ENCODE measurements at places on chromosomes 2 and 18.

DNA sequence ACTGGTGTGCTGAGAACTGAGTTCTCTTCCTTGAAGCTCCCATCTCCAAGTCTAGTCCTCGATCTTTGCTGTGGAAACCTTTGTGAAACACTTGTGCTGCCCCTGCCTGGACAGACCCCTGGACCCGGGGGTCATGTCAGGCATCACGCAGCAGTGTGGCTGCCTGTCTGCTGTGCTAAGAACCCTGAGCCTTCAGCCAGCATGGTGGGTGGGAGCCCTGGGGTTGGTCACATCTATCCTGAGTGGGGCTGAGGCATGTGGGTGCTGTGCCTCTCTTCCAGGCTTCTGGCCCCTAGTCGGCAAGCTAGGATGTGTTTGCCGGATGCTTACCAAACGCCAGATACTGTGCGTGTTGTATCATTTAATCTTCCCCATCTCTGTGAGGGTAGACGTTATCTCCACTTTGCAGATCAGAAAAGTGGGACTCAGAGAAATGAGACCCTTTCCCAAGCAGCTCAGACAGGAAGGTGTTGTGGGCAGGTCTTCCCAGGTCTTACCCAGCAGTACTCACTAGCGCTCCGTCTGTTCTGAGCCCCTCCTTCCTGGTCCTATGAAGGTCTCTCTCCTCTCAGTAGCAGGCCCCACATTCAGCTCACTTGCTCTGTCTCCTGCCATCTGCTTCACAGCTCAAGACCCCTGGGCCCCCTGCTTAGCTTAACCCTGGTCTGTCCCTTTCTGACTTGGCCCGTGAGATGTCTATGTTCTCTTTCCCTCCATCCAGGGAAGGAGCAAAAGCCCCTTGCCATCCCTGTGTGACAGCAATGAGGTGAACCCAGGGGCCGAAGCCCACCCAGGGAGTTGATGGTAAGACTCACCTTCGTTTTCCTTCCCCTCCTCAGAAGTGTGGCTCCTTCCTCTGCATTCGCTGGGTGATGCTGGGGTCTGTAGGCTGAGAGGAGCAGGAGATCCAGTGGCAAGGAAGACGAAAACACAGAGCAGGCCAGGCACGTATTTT is 242.8 kb downstream of the FAM210A start:
- DNase-seq = no peak

DNA sequence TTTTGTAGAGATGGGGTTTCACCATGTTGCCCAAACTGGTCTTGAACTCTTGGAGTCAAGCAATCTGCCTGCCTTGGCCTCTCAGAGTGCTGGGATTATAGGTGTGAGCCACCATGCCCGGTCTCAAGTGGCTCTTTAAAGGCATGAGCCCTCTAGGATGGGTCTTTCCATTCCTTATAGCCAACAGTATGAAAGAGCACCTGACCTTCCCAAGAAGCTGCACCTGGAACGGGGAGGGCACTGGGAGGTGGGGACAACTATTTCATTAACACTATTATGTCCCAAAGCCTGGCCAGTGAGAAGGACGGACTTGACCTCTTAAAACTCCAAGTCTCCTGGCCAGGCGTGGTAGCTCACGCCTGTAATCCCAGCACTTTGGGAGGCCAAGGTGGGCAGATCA is 149.7 kb downstream of the ZFP36L2 start:
- no peak for DNase-seq

DNA sequence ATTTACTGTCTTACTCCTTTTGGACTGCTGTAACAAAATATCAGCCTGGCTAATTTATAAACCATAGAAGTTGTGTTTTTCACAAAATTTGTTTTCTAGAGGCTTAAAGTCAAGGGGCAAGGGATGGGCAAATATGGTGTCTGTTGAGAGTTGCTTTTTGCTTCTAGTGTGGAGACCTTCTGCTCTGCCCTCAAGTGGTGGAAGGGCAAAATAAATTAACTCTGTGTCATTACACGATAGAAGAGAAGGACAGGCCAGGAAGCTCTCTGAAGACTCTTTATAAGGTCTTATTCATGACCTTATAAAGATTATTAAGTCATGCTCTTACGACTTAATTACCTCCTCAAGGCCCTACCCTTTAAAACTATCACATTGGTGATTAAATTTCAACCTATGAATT is 181.2 kb upstream of the LRATD1 start:
- DNase-seq = no peak

GRCh38 chr2:186697536-186697935 is 3.7 kb downstream of the FAM171B start:
- DNase-seq = no peak

- no peak for DNase-seq
These were observed 14.0 kb upstream of the NTSR2 start for GRCh38 chr2:11683966-11684365.

GRCh38 chr2:38466876-38467767 is 90.0 kb upstream of the ATL2 start:
- peak; percentile 56 for DNase-seq

GRCh38 chr2:128796321-128796720 is 477.7 kb upstream of the HS6ST1 start:
- DNase-seq = no peak

DNA sequence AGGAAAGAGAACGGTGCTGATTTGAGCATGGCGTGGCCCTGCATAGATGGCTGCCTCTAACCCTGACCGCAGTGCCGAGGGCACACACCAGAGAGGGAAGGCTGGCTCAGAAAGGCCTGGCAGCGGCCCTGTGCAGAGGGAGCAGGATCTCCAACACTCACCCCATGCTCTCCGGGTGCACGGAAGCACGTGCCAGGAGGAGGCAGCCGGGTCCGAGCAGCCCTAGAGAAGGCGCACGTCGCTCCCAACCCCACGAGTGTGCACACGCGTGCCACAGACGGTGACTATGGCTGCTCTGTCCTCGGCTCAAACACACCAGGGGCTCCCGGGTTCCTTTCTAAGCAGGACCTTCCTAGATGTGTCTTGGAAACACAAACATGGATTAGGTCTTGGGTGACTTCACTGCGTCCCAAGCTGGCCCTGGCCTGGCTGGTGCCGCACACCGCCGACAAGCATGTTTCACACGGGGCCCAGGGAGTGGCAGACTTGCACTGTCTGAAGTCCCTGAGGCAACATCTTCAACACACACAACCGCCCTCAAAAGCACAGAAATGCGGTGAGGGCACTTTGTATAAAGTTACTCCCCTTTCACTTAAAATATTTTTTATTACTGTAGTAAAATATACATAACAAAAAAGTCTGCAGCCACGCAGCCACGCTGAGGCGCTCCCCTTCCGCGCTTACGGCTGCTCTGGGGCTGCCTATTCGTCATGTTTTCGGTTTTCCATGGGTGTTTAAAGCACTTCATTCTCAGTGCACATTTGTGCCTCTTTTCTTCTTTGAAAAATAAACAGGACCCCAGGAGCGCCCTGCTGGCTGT is 110.0 kb downstream of the ZNF516 start:
- no peak for DNase-seq

DNA sequence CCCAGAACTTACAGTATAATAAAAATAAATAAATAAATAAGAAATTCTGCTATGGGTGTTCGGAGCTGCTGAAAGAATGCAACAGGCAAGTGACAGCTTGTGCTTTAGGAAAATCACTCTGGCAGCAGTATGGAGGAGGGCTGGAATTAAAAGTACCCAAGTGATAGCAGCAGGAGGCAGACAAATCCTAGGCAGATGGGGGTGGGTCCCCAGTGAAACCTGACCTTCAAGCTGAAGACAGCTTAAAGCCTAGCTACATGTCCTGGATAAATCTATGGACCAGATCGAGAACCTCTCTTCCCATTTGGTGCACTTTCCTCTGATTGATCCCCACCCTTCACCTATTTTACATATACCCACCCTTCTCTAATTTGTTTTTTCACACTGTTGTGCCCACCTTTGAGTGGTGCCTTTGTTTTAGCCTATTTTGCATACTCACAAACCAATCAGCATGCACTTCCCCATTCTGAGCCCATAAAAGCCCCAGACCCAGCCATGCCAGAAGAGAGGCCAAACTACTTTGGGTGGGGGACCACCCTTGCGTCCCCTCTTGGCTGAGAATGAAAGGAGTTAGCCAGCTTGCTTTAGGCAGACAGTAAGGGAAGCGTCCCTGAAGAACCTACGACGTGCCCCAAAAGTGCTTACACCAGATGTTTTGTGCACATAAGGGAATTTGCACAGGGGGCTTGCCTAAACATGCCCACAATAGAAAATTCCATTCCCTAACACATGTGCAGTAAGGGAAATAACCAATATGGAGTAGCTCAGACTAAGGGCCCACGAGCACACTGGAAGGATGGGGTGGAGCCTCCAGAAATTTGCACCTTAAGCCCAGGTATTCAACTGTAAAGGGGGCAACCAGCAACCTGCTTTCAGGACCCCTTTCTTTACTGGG is 3.0 kb downstream of the METTL8 start:
- peak; percentile 15 for DNase-seq

- no peak for DNase-seq
These were observed 74.1 kb downstream of the EMX1 start for GRCh38 chr2:72991439-72991725.

GRCh38 chr2:69139778-69140670 is 127.0 kb downstream of the ANTXR1 start:
- no peak for DNase-seq

DNA sequence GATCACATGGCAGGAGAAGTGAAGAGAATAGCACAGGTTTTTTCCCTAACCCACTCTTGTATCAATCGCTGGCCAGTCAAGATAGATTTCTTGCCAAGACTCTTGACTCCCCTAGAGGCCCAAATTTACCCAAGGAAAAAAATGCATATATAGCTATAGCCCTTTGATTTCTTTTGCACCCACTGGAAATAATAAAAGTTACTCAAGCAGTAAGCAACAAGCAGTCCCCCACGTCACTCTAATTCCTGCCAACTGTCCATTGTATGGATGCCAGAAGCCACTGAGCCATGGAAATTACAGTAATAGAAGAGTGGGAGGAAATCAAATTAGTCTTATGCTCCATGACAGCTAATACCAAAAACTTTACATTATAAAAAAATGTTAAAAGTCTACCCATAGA is 125.3 kb upstream of the SLC39A10 start:
- peak; percentile 12 for DNase-seq

DNA sequence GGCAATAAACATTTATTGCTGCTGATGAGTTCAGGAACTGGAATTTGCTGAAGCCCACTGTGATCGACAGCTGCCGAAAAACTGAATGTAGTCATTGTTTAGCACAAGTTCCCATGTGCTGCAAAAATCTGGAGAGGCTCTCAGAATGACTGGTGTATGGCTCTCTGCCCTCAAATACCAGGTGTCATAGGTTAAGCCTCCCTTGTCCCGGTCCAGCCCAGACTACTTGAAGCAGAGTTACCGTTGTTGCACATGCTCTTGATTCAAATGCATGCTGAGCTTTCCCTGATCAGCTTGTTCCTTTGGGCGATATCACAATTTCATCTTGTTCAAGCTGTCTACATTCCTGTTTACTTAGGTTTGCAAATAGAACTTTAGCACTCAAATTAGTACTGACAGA is 625.2 kb downstream of the CPS1 start:
- DNase-seq = peak; percentile 31

GRCh38 chr2:96528006-96528699 is 8.4 kb upstream of the ARID5A start:
- DNase-seq = peak; percentile 19

GRCh38 chr2:109545828-109546713 is 67.7 kb downstream of the SEPTIN10 start:
- peak; percentile 91 for DNase-seq

- no peak for DNase-seq
These were observed 204.3 kb upstream of the CCDC150 start for GRCh38 chr2:196435189-196435588.

DNA sequence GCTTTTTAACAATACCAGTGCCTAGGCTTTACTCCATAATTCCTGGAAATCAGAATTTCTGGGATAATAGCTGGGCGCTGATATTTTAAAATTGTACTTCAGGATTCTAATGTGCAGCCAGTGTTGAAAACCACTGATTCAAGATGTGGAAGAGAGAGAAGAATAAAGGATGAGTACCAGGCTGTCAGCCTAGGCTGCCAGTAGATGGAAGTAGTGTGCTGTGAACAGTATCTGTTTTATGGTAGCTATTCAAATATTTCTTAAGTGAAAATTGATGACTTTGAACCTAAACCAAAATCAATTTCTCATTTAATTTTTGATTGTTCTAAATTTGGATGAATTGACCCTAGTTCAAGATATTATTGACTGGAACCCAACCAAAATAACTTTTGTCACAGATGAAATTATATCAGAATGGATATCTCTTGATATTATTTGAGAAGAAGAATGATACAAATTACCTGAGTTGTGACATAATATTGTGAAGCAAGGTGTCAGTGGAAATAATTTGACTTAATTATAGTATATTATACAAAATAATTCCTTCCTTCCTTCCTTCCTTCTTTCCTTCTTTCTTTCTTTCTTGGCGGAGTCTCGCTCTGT is 88.0 kb downstream of the COMMD1 start:
- DNase-seq = peak; percentile 64

DNA sequence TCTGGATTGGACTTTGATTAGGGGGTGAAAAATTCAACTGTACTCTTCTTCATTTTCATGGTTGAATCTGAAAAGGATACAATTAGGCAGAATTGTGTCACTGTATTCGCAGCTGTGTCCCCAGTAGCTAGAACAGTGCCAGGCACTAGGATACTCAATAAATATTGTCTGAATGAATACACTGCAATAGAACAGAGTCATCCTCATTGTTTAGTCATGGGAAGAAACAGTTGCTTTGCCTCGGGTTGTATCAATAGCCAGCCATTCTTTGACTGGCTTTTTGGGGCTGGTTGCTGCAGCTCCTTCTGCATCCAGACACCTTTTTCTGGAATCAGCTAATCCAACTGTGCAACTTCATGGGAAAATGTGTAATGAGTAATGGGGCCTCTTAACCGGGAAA is 18.1 kb upstream of the DYNC1I2 start:
- no peak for DNase-seq

DNA sequence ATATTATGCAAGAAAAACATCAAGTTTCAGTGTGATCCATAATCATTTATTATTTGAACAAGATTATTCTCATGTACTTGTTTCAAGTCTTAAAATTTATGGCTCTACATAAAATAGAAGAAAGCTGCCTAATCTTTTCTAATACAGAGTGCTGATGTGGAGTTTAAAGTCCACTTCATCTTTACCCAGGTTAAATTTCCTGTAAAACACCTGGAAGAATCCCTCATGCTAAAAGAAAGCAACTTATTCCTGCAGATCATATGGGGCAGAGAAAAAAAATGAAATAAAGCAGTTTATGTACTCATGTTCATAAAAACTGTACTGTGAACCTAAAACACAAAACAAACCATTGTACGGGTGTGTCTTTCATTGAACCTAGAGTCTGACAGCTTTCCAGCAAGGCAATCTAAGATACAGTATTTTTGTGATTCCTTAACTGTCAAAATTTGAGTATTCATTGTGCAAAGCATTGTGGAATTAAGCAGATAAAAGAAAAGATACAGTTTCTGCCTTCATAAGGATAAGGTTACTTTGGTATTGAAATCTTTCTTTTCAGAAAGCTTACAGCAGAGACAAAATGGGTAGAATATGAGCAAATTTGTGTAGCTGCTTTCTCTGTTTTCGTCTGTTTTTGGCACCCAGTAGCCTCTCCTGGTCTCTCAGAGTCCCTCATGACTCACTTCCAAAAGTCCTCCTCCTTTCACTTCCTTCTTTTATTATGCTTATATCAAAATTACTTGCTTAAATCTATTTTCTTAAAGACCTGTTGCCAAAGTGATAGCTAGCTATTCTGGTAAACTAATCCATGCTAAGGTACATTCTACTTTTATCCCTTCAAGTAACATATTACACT is 26.9 kb upstream of the GLS start:
- DNase-seq = no peak

- no peak for DNase-seq
These were observed 32.2 kb upstream of the TRIB2 start for GRCh38 chr2:12684471-12684936.

All from eye (tissue), 1 donor.